ENCODE measurements at places on chromosomes 1 and 21. TPM values are rescaled to one million over a fixed set of nuclear protein-coding genes. Genes with fewer than 3 reads are reported as not detected.

The AK5 gene
- 1.5 TPM for total RNA-seq

The ADGRL4 gene
- 8.4 TPM for total RNA-seq

DNA sequence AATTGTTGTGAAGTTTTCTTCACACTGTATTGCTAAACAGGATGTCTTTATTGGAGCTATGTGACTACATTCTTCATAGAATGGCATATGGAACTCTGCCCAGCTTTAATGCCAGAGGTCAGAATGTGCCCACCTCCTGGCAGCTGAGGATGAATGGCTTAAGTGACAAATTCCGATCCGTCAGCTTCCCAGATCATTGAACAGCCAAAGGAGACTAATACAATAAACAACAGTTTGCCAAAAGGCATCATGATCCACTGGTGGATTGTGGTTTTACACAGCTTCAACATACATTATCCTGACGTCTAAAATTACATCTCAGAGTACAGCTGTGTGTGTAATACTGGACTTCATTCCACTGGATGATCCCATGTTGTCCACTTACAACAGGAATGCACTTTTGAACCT is 68.7 kb upstream of the C1orf105 start:
- no peak for DNase-seq

The RGS13 gene
- 0.36 TPM for total RNA-seq

DNA sequence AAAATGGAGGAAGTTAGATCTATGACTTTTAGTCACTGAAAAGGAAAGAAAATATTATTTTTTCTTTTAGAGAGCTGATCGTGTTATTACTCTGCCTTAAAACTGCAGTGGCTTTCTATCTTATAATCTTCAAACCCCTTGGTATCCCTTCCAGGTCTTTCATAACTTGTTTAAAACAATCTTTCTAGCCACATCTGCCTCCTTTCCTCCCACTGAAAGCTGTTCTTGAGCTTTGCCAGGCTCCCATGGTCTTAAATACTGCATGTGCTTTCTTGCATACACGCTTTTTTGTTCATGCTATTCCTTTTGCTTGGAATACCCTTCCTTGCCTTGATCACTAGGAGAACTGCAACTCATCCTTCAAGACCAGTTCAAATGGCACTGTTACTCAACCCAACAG is 65.9 kb upstream of the GADD45A start:
- no peak for DNase-seq

The C4BPB gene
- total RNA-seq = not detected

GRCh38 chr1:68917456-68917855 is 420.6 kb upstream of the DEPDC1 start:
- no peak for DNase-seq

Data from sigmoid colon (tissue), 7 donors.